ENCODE measurements at places on chromosomes 1 and 21. TPM values are rescaled to one million over a fixed set of nuclear protein-coding genes. Genes with fewer than 3 reads are reported as not detected.

The CYP4A22 gene
- not detected for total RNA-seq

The FCRL1 gene
- not detected for total RNA-seq

- no peaks in the 10 kb centered on the region for H3K27me3 ChIP-seq
- H3K4me1 ChIP-seq: peaks cover 7% of the 10 kb centered on the region
- no peak overlapping the region for H3K4me3 ChIP-seq
- H3K27ac ChIP-seq: no peak overlapping the region
- no peaks in the 10 kb centered on the region for H3K36me3 ChIP-seq
- DNase-seq: no peak
These were observed 165.5 kb upstream of the DUSP10 start for GRCh38 chr1:221907166-221907932.

The LCE3D gene
- total RNA-seq: not detected

DNA sequence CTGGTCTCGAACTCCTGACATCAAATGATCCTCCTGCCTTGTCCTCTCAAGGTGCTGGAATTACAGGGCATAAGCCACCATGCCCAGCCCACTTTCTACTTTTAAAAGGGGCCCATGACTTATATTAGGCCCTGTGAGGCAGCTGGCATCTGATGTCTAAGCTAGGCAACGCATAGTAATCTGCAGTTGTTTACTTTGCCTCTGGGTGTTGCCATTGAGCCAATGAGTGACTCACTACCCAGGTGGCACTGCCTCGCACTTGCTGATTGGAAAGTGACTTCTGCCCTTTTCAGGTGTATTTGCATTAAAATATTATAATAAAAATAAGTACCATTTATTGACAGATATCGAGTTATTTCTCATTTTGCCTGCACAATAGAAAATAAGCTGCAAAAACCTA is 84.9 kb downstream of the KIF14 start:
- no peak overlapping the region for H3K4me3 ChIP-seq
- peak; percentile 50 for DNase-seq
- peaks cover 5% of the 10 kb centered on the region for H3K27me3 ChIP-seq
- H3K4me1 ChIP-seq: no peaks in the 10 kb centered on the region
- no peak overlapping the region for H3K27ac ChIP-seq

- H3K27ac ChIP-seq: peak overlapping the region; percentile 92
- peak overlapping the region; percentile 94 for H3K4me3 ChIP-seq
- H3K36me3 ChIP-seq: no peaks in the 10 kb centered on the region
- DNase-seq: peak; percentile 92
- no peaks in the 10 kb centered on the region for H3K27me3 ChIP-seq
- peaks cover 15% of the 10 kb centered on the region for H3K4me1 ChIP-seq
These were observed 298.6 kb downstream of the PTPRC start for GRCh38 chr1:198937231-198938031.

DNA sequence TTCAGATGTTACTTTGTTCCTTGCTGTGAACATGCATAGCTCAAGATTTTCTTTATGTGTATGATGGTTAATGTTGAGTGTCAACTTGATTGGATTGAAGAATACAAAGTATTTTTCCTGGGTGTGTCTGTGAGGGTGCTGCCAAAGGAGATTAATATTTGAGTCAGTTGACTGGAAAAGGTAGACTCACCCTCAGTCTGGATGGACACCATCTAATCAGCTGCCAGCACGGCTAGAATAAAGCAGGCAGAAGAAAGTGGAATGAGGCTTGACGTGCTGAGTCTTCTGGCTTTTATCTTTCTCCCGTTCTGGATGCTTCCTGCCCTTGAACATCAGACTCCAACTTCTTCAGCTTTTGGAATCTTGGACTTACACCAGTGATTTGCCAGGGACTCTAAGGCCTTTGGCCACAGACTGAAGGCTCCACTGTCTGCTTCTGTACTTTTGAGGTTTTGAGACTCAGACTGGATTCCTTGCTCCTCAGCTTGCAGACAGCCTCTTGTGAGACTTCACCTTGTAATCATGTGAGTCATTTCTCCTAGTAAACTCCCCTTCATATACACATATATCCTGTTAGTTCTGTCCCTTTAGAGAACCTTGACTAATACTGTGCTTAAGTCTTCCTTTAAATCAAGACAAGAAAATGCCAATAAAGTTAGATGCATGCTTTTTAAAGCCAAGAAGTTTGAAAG is 626.6 kb downstream of the KCNT2 start:
- no peak overlapping the region for H3K27ac ChIP-seq
- H3K4me1 ChIP-seq: no peaks in the 10 kb centered on the region
- H3K27me3 ChIP-seq: no peaks in the 10 kb centered on the region

The SAMD11 gene
- total RNA-seq: 7.7 TPM

The PTPRU gene
- total RNA-seq: 9.4 TPM

DNA sequence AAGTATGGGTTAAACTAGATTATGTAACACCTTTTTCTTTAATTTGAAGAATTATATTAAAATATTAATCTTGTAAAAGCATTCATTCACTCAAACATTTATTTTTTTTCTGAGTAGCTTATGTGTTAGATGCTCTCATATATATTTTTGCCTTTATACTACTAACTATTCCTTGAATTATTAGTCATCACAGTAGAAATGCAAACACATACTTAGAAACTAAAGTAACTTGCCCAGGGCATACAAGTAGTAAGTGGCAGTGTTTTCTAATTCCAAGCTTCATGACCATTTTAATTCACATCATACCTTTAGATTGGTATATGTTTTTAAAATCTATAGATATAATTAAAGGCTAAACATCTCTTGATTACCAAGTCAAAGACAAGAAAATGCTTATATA is 1271.0 kb downstream of the BRINP3 start:
- no peaks in the 10 kb centered on the region for H3K27me3 ChIP-seq
- no peak overlapping the region for H3K27ac ChIP-seq
- DNase-seq: no peak
- no peak overlapping the region for H3K4me3 ChIP-seq
- H3K36me3 ChIP-seq: no peaks in the 10 kb centered on the region

- no peaks in the 10 kb centered on the region for H3K36me3 ChIP-seq
- peaks cover 8% of the 10 kb centered on the region for H3K4me1 ChIP-seq
- no peak for DNase-seq
These were observed 27.7 kb downstream of the UBE2U start for GRCh38 chr1:64231153-64231552.

DNA sequence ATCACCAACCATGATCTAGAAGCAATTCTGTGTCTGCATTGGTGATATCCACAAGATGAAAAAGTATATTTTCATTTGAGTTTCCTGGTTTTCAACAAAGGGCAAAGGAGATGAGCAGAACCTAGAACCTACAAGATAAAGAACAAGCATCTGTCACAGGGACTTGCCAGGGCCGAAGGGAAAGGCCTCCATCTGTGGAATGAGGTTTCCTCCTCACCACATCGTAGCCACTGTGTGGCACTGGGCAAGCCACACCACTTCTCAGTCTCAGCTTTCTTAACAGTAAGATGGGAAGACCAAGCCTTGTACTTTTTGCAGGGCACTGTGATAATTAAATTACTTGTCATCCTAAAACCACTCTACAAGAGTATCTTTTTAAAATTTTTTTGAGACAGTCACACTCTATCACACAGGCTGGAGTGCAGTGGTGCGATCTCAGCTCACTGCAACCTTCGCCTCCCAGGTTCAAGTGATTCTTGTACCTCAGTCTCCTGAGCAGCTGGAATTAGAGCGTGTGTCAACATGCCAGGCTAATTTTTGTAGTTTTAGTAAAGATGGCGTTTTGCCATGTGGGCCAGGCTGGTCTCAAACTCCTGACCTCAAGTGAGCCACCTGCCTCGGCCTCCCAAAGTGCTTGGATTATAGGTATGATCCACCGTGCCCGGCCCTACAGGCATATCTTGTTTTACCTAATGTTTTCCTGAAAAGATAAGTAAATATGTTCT is 45.8 kb downstream of the ARHGEF11 start:
- no peaks in the 10 kb centered on the region for H3K4me1 ChIP-seq
- no peak for DNase-seq
- no peak overlapping the region for H3K4me3 ChIP-seq
- no peaks in the 10 kb centered on the region for H3K36me3 ChIP-seq
- H3K27ac ChIP-seq: no peak overlapping the region

DNA sequence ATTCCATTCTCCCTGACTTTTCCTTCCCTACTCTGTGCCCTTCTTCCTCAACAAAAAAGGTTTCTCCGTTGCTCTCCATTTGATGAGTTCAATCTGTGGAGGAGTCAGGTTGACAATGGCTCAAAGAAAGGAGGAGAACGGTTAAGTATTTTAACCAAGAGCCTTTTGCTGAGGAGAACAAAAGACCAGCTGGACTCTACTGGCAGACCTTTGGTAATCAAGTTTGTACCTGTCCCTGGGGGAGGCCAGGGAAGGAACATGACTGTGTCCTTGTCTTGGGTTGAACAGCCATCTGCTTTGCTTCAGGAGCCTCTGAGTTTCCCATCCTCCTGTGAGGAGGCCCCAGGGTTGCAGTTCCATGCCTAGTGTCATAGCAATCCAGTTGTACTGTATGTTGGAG is 29.9 kb downstream of the TTF2 start:
- DNase-seq: no peak
- H3K4me3 ChIP-seq: no peak overlapping the region
- H3K27me3 ChIP-seq: no peaks in the 10 kb centered on the region
- no peak overlapping the region for H3K27ac ChIP-seq

GRCh38 chr1:186648613-186649012 is 31.6 kb downstream of the PTGS2 start:
- no peak overlapping the region for H3K27ac ChIP-seq
- H3K27me3 ChIP-seq: no peaks in the 10 kb centered on the region
- DNase-seq: no peak
- peaks cover 6% of the 10 kb centered on the region for H3K4me1 ChIP-seq
- H3K4me3 ChIP-seq: no peak overlapping the region
- no peaks in the 10 kb centered on the region for H3K36me3 ChIP-seq

GRCh38 chr1:102241431-102242338 is 245.0 kb upstream of the OLFM3 start:
- no peak for DNase-seq
- no peak overlapping the region for H3K27ac ChIP-seq
- H3K4me1 ChIP-seq: no peaks in the 10 kb centered on the region
- no peaks in the 10 kb centered on the region for H3K36me3 ChIP-seq
- H3K27me3 ChIP-seq: no peaks in the 10 kb centered on the region

DNA sequence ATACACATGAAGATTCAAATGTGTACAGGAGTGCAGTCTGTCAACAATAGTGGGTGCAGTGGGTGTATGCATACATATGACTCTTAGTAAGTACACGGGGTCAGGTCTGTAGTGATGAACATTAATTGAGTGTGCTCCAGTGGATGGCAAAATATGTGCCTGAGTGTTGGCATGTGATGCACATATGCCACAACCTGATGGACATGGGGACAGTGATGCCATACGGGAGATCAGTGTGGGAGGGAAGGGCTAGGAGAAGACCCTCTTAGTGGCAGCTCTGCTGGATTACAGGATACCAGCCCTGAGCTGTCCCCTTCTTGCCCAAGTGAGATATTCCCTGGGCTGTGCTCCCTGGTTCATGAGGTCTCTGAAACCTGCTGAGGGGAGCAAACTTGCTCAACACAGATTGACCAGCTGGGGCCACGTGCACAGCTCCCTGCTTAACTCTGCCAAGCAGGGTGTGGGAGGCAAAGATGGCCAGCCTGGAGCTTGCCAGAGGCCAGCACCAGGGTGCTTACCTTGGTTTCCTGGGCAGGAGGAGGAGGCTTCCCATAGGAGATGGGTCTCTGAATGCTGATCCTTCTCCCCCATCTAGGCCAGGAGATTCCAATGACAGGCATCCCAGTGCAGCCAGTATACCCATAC is 2.2 kb downstream of the SHISA4 start:
- DNase-seq: no peak
- peaks cover 6% of the 10 kb centered on the region for H3K36me3 ChIP-seq
- H3K27me3 ChIP-seq: no peaks in the 10 kb centered on the region
- H3K27ac ChIP-seq: no peak overlapping the region

- no peak overlapping the region for H3K4me3 ChIP-seq
- H3K27me3 ChIP-seq: no peaks in the 10 kb centered on the region
- no peaks in the 10 kb centered on the region for H3K36me3 ChIP-seq
- DNase-seq: no peak
These were observed 94.6 kb upstream of the DAB1 start for GRCh38 chr1:57518496-57518895.

The PITHD1 gene
- 31.1 TPM for total RNA-seq

DNA sequence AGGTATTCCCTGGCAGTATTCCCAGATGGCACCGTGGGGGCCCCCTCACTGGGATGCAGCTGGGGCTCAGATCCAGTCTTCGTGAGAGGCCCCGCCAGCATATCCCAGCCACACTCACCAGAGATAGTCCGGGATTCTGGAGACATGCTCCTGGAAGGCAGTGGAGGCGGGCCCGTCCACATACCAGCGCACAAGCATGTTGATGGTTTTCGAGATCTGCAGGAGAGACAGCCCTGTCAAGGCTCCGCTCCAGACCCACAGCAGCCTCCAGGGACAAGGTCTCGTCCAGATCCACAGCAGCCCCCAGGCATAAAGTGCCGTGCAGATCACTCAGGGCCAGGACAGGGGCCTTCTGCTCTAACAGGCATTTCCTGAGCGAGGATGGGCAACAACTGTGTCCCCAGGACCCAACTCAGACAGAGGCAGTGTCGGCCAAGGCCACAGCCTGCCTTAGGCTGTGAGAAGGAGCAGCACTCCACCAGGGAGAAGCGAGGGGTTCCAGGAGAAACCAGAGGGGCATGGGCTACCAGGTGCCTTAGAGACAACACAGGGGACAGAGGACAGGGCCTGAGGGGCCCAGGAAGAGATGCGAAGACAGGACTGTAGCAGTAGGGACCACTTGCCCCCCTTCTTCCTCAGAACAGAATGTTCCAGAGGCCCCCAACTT is 14.8 kb downstream of the LSS start:
- H3K4me1 ChIP-seq: no peaks in the 10 kb centered on the region
- H3K36me3 ChIP-seq: no peaks in the 10 kb centered on the region
- H3K27ac ChIP-seq: no peak overlapping the region
- no peak for DNase-seq

DNA sequence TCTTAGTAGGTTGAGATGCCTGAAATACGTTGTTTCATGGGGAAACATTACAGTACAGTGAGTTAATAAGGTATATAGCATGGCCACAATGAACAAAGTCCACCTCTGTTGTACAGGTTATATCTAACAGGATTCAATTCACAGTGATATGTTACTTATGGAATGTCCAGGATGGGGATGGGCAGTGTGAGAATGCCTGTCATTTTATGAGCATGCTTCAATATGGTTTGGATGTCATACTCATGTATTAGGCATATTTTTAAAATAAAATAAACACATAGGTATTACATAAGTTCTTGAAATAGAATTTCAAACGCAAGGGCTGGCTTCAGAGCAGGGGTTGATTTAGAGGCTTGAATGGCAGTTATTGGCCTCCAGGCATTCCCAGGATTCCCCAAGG is 6.1 kb upstream of the PHLDA3 start:
- H3K36me3 ChIP-seq: no peaks in the 10 kb centered on the region
- no peak overlapping the region for H3K27ac ChIP-seq
- H3K4me3 ChIP-seq: no peak overlapping the region
- no peaks in the 10 kb centered on the region for H3K27me3 ChIP-seq
- no peak for DNase-seq

Data from osteoblast (primary cell).